ENCODE measurements at places on chromosomes 16 and 17.

DNA sequence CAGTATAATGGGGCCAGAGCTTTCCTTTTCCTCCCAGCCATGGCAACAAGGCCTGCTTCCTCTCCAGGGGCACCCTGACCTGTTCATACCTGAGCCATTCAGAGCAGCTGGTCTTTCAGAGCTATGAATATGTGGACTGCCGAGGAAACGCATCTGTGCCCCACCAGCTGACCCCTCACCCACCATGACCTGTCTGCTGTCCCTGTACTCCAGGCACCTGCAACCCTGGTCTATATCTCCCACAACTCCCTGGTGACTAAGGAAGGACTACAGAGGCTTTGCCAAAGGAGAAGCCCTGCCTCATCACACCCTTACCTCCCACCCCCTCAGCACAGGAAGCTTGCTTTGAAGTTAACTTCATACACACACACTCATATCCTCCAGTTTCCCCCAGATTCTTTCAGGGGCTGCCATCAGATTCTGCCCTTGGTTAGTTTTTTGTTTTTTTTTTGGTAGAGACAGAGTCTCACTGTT is 6.0 kb downstream of the TMEM106A start:
- DNase-seq = no peak

- no peak for DNase-seq
Measured at GRCh38 chr17:73058022-73058421, 34.5 kb downstream of the SLC39A11 start.

DNA sequence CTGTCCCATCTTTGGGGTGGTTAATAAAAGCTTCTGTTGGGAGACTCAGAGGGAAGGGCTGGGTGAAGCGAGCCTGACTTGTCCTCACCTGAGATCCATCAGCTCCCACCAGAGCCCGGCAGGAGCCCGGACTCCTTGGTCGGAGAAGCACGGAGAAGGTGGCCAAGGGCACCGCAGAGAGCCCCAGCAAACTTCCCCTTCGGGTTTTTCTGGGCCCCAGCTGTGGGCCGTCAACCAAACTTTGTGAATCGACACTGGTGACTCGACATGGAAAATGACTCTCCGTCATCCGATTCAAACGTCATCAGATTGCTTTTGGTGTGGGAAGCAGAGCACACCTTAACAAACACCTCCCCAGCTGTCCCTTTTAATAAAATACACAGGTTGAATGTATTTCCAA is 21.4 kb downstream of the ENPP7 start:
- no peak for DNase-seq

DNA sequence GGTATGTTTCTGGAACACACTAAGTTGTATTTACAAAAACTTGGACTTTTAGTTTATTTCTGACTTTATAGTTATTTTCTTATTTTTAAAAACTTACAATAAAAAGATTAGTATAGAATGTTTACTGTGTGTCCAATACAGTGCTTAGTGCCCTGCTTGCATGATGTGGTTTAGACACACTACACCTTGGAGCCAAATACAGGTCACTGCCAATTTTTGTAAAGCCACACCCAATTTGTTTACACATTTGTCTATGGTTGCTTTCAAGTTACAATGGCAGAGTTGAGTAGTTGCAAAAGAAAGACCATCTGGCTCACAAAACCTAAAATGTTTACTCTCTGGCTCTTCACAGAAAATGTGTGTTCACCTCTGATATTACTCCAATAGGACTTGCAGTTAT is 807.1 kb downstream of the KCNJ2 start:
- DNase-seq = no peak

GRCh38 chr17:58565389-58566311 is 51.2 kb upstream of the MTMR4 start:
- peak; percentile 38 for DNase-seq

DNA sequence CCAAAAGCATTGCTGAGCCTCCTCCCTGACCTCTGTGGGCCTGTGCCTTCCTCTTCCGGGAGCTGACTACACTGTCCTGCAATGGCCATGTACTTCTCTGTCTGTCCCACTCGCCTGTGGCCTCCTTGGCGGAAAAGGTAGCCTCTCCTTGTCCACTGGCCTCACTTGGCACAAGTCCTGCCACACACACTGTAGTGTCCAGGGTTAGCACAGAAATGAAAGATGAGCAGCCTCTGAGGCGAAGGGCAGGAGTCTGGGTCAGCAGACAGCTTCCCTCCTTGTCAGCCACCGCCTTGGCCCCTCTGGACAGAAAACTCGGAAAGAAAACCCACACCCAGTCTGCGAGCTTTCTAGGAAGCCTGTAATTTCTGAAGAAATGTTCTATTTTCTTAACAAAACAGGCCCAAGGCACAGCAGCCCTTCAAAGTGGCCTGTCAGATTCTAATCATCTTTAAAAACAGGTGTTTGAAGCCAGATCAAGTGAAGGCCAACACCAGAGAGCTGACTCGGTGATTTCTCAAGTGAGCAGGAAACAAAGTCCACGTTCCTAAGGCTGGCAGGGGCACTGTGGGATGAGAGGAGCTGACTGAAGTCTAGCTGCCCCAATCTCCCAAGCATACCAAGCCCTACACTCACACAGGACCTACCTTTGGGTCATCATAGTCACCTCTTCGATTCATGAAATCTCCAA is 67.2 kb downstream of the GTF3C1 start:
- DNase-seq = no peak
